ENCODE measurements at places on chromosomes 13 and 19.

GRCh38 chr13:109093998-109094397, 464.6 kb downstream of the MYO16 start:
- DNase-seq: no peak

DNA sequence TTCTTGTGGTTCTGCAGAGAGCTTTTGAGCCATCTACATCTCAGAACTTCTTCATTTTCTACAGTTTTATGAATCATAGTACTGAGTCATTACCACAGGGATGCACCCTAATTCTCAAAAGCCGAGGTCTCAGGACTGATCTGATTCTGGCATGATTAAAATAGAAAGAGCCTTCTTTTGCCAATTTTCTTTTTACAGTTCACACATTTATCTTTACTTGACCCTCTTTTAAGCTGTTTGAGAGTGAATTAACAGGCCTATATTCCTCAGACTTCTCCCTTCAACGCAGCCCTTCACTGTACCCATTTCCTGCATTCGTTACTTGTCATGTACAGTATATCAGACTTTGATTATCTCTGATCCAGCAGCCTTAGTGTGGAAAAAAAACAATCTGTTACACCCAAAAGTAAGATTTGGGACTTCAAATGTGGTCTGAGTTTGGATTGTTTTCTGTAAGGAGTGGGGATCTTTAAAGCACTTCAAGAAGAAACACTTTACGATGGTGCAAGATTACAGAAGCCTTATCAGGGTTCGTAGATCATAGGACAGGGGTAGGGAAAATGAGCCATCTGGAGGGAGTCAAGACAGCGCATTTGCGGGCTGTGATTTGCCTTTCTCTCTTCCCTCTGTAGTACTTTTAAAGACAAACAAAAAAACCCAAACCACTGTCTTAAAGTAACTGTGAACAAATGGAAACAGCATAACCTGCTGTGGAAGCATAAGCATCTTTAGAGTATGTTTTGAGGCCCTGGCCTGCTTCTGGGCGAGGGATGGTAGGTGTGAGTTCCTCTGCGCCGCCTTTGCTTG, 15.3 kb upstream of the GPR183 start:
- no peak for DNase-seq

- DNase-seq: no peak
Measured at GRCh38 chr13:110525328-110526319, 35.9 kb downstream of the RAB20 start.

GRCh38 chr19:7267792-7268704, 26.2 kb downstream of the INSR start:
- no peak for DNase-seq

DNA sequence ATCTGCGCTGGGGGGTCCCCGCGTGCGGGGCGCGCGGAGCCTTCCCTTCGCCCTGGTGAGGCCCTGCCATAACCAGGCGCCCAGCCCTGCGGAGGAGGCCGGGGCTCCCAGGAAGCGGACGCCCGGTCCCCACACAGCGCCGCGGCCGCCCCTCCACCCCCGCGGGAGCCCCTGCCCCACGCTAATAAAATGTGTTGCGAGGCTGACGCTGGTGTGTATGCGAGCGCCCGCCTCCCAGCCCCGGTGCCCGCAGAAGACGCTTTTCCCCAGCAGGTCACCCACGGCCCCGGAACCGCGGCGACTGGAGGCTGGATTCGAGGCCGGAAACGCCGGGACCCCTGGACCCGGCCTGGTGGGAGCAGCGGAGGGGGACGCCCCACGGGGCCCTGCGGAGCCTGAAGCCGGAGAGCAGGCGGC, 12.1 kb upstream of the CDC34 start:
- DNase-seq: no peak

DNA sequence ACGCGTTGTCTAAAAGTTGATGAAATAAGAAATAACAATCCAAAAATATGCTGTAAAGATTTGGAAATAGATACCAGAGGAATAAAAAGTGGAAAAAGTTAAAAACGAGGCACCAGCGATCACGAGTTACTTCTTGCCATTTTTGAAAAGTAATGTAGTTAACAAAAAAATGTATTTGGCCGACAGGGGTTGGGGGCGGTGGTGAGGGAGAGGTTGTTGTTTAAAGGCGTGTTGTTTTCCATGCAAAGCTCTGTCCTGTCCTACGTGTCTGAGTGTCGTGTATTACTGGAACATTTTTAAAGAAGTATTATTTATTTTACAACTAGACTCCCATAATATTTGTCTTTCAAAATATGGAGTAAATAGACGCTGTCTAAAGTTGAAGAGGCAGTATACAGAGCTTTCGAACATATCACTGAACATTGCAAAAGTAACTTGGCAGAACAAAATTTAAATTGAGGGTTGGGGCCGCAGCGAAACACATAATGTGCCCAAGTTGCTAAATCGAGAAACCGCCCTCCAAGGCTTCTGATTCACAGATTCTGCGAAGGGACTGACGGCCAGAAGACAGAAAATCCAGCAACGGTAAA, 823 bp downstream of the FBXO17 start:
- DNase-seq: no peak

GRCh38 chr19:55676383-55676782, 1.4 kb downstream of the EPN1 start:
- no peak for DNase-seq

DNA sequence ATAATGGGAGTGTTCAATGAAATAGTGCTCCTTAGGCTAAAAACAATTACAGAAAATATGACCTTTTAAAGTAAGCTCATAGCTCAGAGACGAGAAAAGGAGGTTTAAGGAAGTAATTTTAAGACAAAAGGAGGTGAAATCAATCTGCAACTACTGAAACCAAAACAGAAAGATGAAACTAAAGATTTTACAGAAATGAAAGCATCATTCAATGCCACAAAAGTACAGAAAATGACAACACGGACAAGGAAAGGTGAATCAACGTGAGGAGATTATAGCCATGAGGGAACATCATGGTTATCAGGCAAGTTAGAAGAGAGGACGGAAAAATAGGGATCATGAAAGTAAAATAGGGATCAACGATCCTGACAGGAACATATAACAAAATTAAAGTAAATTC, 745.2 kb downstream of the PCDH17 start:
- DNase-seq: no peak

DNA sequence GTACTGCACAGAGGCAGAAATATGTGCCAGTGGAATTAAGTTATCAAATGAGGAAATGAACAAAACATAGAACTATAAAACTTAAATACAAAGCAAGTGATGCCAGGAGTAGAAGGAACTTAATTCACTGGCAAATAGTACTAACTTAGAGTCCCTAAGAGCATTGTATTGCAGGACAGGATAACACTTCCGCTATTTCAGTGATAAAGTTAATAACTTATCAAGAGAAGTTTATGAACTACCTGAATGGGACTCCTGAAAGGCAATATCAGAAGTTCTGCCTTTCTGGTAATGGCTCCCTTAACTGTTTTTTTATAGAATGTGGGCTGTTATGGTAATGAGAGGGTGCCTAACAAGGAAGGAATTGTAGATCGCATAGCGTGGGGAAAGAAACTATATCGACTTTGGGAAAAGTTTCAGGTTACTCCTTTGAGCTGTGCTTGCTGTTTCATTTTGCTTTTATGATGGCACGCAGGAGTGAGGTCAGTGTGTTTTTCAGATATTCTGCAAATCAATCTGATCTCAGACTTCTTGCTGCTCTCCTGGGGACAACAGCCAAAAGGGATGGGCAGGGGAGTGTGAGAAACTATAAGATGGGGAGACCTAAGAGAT, 95.3 kb upstream of the MLNR start:
- DNase-seq: no peak

DNA sequence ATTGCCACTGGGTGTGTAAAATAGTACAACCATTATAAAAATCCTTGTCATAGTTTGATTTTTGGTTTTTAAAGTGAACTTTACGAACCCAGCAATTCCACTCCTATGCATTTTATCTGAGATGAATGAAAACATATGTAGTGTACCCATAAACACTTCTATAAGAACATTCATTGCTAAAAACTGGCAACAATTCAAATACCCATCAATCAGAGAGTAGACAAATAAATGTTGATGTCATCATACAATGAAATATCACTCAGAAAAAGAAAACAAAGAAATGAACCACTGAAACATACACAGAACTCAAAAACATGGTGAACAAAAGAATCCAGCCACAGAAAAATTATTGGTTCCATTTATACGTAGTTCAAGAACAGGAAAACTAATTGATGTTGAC, 202.3 kb downstream of the ABCC4 start:
- DNase-seq: no peak

DNA sequence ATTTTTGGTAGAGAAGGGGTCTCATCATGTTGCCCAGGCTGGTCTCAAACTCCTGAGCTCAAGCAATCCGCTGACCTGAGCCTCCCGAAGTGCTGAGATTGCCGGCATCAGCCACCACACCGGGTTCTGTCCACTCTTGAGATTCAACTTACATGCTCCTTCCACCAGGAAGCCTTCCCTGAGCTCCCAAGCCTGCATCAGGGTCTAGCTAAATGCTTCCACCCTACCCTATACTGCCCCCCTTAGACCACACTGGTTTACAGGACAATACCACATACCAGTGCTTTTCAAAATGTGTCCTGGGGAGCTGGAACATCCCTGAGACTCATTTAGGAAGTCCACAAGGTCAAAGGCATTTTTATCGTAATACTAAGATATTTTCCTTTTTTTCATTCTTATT, 15.1 kb upstream of the CACNG8 start:
- DNase-seq: no peak

DNA sequence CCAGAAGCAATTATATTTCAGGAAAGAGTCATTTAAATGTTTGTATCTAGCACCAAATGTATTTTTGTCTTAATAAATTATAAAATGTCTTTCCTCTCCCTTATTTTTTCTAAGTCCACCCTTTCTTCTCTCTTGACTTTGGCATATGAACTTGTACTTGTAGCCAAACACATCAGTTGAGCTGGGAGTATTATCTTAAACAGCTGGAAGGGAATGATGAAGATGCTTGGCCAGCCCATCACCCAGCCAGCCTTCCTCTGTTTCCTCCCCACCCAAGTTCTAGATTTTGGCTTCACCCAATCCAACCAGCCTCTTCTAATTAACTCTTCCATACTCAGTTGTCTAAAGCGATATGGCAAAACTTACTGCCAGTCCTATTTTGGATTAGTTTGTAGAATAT, 272.5 kb downstream of the ENOX1 start:
- DNase-seq: no peak

GRCh38 chr13:98824376-98825160, 72.1 kb upstream of the SLC15A1 start:
- no peak for DNase-seq

- no peak for DNase-seq
Measured at GRCh38 chr19:31436121-31436776, 87.0 kb upstream of the TSHZ3 start.

- no peak for DNase-seq
Measured at GRCh38 chr19:11434703-11435056, 241 bp downstream of the ODAD3 start.

DNA sequence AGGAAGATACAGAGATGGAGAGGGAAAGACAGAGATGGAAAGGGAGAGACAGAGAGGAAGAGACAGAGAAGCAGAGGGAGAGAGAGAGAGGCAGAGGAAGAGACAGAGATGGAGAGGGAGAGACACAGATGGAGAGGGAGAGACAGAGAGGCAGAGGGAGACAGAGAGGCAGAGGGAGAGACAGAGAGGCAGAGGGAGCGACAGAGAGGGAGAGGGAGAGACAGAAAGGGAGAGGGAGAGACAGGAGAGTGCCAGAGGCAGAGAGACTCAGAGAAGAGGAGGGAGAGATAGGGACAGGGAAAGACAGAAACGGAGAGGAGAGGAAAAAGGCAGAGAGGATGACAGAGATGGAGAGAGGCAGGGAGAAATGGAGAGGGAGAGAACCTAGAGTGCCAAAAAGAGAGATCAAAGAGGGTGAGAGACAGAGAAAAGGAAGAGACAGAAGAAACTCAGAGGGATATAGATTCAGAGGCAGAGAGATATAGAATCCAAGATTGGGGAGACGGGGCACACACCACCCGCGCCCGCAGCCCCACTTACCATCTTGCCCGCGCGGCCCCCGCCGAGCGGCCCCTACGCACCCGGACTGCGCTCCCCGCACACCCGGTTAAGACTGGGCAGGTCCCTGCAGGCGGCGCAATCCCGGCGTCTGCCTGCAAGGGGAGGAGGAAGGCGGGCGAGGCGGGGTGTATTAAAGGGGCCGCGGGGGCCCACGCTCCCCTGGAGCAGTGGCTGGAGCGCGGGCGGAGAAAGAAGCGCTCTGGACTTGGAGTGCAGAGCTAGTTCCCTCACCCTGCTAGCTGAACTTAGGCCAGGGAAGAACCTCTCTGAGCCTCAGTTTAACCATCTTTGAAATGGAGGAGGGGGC, 10.7 kb downstream of the TM6SF2 start:
- DNase-seq: no peak

Measured in activated T-cell treated with anti-CD3 and anti-CD28 coated beads, Interleukin-2, amount 50 U/mL, for 24 hours (primary cell).